ENCODE measurements at places on chromosomes 6 and 20.

DNA sequence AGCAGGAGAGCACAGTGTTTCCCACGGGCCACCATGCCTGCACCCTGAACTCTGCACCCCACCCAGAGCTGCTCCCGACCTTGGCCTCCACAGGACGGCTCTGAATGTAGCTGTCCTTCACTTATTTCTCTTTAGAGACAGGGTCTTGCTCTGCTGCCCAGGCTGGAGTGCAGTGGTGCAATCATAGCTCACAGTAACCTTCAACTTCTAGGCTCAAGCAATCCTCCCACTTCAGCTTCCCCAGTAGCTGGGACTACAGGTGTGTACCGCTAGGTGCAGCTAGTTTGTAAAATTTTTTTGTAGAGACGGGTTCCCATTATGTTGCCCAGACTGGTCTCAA, 130.9 kb downstream of the AGPAT4 start:
- no peak for DNase-seq

- no peak for DNase-seq
These were observed 42.1 kb downstream of the VAPB start for GRCh38 chr20:58431134-58431533.

- no peak for DNase-seq
These were observed 217.3 kb downstream of the ARID1B start for GRCh38 chr6:156994215-156995076.

DNA sequence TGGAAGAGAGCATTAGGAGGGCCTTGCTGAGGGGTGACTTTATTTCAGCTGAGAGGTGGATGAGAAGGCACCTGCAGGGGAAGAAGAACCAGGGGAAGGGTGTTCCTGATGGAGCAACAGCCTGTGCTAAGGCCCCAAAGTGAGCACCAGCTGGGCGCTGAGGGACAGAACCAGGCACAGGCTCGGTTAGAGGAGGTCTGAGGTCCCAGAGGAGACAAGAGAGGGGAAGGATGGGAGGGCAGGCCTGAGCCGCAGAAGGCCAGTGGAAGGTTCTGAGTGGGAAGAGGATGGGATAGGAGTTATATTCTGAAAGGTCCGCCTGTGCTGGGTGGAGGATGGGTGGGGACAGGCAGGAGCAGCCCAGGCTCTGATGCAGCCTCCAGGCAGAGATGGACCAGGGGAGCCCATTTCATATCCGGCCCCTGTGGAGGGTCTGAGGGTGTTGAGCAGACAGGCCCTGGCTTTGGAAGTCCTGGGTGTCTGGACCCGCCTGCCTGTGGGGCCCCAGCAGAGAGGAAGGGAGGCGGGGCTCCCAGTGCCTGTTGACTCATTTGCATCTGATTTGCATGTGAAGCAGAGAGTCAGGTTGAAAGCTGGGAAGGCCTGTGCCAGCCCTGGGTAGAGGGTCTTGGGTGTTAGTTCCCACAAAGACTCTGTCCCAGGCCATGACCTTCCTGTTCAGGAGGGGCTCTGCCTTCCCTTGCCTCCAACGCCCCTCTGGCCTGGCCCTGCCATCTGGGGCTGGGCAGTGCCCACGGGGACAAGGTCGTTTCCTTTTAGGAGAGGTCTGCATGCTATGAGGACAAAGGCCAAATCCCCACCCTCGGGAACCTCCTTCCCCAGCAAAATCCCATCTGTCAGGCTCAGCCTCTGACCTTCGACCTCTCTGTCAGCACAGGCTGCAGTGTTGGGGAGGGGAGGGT, 10.6 kb upstream of the FAM110A start:
- no peak for DNase-seq

DNA sequence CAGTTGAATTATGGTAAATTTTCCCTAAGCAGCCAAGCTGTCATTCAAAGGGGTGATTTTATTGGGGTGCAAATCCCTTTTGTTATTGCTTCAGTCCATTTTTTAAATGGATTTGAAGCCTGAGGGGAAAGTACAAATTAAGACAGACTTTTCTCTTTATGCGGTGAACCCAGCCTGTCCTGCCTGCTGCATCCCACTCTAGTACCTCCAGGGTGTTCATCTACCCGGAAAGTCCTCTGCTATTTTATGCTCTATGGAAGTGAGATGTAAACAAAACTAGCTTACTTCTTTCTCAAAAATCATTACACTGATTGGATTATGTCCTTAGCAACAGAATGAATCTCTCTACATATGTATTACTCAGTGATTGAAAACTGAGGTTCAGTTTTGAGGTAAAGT, 1088.9 kb upstream of the CITED2 start:
- DNase-seq, result no peak

GRCh38 chr6:49326347-49326746, 136.7 kb downstream of the MMUT start:
- DNase-seq, result no peak

DNA sequence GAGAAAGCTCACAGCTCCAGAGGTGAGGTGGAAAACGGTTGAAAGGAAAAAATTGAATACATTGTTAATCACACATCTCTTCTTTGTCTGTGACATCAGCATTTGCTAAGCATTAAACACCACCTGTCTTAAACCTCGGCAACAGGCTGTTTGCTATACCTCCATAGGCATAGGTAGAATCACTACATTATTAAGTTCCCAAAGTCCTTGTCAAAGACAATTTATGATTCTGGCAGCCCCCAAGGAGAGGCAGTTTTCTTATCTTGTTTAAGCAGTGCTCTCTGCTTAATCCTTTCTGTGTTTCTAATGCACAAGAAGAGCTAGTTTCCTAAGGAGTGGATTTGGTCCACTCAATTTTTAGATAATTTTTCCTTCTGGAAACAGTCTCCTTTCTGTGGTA, 249.7 kb downstream of the NKAIN2 start:
- DNase-seq, result no peak

DNA sequence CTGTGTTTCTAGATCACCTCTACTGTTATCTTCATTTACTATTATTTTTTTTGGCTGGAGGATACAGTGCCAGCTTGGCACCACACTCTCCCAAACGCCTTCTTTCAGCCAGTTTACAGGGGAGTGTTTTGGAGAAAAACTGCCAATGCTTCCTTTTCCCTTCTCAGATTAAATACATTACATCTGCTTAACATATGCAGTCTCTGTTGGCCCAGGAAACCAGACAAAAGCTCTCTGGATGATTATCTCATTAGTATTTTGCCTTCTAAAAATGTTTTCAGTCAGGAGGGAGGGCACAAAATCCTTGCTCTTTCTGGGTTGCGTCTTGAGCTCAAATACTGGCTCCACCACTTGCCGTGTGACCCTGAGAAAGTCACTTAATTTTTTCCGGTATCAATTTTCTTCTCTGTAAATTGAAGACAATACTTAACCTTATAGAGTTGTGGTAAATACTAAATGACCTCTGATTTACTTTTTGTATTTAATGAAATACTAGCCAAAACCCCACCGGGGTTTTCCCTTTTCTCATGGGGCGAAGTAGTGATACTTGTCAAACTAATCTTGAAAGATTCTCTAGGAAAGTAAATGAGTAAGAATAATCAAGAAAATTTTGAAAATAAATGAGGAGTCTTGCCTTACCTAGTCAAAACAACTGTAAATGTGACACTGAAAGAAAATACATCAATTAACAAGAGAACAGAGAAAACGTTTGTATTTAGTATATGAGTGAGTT, 146.2 kb downstream of the MMS22L start:
- no peak for DNase-seq

DNA sequence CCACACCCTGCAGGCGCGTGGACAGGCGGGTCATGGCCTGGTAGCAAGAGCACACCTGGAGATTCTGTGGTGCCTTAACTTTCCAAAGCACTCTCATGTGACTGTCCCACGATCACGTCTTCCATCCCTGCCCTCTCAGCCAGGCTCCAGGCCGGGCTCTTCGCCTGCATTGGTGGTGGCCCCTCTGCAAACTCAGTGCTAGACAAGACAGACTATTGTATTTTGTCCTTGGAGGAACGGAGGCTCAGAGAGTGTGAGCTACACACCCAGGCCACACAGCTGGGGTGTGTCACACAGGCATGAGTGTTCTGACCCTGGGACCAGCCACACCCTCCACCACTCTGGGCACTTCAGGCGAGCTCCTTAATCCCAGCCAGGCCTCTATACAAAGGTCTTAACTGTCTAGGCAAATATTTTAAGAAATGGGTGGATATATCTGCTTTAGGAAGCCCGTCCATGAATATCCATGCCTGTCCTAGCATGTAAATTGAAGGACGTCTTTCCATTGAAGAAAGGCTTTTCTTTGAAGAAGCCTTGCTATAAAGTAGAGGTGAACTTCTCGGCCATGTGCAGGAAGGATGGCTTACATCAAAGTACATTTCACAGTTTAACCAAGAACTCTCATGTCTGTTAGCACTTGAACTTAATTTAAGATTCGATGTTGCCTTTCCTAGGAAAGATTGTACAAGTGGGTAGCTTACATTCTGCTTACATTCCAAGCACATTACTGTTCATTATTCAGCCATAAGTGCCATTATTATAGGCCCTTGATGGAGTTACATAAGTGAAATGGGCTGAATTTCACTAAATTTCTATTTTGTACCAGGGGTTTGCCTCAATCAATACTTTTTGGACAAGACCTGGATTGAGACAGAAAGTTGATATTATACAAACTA, 263.9 kb downstream of the DLL1 start:
- DNase-seq, result no peak

DNA sequence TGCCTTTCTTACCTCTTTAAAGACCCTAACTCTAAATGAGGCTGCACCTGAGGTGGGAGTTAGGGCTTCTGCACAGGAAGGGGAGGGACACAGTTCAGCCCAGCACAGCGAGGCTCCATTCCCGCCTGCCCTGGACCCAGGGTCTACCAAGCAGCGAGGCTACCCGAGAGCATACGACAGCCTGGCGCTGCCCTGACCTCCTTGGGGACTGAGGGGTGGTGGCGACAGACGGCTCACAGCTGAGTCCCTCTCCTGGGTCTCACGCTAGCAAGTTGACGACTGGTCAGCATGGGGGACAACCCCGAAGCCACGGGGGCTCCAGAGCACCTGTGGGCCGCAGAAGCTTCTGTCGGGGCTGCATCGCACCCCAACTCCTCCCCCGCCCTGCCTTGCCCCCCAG, 24.4 kb downstream of the SLC17A9 start:
- DNase-seq, result no peak

DNA sequence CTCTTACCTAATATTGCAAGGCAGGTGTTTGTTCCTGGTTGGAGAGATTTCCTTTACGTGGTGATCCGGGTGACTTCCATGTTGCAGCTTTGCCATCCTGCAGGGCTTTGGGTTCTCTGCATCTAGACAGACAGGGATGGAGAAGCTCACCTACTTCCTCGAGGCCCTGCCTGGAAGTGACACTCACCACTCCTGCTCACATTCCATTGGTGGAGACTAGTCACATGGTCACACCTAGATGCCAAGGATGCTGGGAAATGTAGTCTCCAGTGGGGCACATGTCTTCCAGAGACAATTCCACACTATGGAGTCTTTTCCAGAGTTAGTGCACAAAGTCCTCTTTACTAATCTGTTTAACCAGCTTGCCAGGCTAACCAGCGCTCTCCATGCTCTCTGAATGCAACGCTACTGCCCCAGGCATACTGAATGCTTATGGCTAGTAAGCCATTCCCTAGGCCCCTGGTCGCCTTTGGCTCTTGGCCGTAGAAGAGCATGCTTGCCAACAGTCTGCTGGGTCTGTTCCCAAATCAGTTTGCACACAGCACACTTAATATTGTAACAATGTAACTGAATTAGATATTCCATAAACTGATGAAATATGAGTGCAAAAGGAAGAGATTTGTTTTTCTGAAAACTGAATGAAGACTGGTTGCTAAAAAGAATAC, 6.7 kb upstream of the KCNK15 start:
- DNase-seq, result peak; percentile 19

GRCh38 chr6:7974938-7975763, 64.6 kb upstream of the TXNDC5 start:
- DNase-seq, result no peak

DNA sequence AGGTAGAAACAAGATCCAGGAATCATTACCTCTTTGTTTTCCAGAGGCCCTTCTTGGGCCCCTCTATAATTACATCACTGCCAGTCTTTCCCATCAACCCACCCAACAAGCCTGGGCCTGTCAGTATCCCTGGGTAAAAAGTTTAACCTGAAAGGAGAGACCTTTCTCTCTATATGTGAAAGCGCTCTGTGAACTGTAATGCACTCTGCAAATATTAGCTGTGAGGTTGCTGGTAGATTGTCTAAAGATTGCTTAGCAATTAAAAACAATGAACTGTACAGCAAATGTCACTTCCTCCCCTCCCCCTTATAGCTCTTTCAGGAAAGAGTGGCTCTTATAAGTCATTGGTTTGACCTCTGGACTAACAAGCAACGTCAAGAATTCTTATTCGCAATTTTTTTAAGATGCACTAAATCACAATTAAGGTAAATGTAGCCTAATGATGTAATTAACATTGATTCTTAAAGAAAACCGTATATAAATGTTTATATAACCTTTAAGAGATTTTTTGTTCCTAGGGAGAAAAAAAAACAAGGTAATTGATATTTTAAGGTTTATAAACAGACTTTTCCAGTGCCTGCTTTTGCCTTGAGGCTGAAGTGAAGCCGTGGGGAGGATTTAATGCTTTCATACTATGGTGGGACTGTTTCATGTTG, 18.4 kb downstream of the ECT2L start:
- DNase-seq, result no peak

- DNase-seq, result no peak
These were observed 133.5 kb upstream of the TMEM170B start for GRCh38 chr6:11404081-11404480.

- no peak for DNase-seq
These were observed 47.1 kb downstream of the HNF4A start for GRCh38 chr20:44402391-44403193.

- no peak for DNase-seq
These were observed 278.8 kb upstream of the RUNX2 start for GRCh38 chr6:45049188-45049843.

- DNase-seq, result no peak
These were observed 12.5 kb downstream of the OTOR start for GRCh38 chr20:16760431-16761304.

GRCh38 chr20:10423735-10424134, 10.3 kb downstream of the MKKS start:
- DNase-seq, result no peak

DNA sequence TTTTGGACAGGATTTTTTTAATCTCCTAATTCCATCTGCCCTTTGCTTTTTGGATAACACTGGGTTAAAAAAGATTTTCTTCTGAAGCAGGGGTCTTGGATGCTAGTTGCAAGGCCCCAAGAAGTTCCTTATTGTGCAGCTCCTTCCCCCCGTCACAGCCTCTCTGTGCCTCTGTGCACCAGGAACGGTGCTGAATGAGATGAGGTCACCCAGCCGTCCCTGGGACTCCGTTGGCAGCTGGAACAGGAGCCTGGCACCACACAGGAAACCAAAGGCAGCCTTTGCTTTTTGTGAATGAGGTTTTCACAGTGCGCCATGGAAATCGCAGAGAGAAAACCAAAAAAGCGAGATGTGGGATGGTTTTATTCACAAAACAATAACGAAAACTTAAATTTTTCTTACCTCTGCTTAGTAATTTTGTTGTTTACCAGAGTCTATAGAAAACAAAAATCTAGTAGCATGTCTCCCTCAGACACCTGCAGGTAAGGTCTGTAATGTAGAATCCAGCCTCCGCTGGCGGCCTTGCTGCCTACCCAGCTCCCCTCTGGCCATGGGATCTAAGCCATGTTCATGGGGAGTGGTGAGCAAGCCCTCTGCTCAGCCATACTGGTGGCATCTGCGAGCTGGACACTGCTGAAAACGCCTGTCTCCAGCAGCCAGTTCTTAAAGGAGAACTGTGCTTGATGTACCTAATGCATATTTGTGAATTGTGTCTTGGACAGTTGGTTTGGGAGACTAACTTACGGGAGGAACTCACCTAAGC, 40.4 kb upstream of the SYNJ2 start:
- no peak for DNase-seq

- DNase-seq, result no peak
These were observed 27.5 kb upstream of the LRFN2 start for GRCh38 chr6:40614671-40615070.

Measured in stimulated activated naive CD4-positive, alpha-beta T cell treated with Interleukin-2 at 50 U/mL for 16 hours (primary cell).